CD4-positive, CD25-positive, alpha-beta regulatory T cell (primary cell): ENCODE measurements at places on chromosomes 7 and 10. TPM values are rescaled to one million over a fixed set of nuclear protein-coding genes. Genes with fewer than 3 reads are reported as not detected.

DNA sequence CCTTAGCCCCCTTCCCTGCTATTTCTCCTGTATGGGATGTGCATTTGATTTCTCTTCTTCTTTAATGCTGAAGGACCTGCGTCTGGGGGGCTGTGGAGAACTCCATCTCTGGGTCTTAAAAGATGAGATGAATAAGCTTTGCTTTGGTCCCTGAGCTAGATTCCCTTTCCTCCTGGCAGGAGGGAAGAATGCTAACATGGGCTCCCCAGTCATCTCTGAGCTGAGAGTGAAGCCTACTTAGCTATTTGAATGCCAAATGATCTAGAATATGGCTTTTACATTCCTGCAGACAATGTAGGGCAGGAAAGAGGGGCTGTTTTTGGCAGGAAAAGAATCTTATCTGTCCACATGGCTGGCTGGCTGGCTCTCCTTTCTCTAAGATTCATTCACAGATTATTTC, 62.6 kb upstream of the EFCAB10 start:
- no peak for DNase-seq

- DNase-seq, result no peak
Measured at GRCh38 chr10:18306031-18306430, 165.8 kb downstream of the CACNB2 start.

- no peak for DNase-seq
Measured at GRCh38 chr10:8919280-8919679, 864.8 kb downstream of the GATA3 start.

DNA sequence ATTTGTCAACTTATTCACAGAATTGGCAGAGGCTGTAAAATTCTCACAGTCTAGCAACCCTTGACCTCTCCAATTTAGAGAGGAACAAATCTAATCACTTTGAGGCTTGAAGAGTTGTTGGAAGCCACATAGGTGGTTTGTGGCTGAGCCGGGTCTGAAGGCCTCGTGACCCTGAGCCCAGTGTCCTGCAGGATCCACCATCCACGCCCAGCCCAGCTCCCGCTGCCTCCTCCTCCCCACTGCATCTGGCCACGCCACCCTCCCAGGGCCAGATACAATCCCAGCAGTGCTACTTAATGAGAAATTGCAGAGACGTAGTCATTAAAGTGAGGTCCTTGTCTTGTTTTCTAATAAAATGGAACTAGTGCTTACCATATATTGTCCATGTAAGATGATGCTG, 81.4 kb upstream of the SHH start:
- DNase-seq, result no peak

- DNase-seq, result no peak
Measured at GRCh38 chr10:95404462-95404858, 113.7 kb upstream of the PDLIM1 start.

GRCh38 chr10:93459466-93459865, 22.7 kb downstream of the MYOF start:
- no peak for DNase-seq

GRCh38 chr10:535952-536351, 153.5 kb downstream of the DIP2C start:
- no peak for DNase-seq

DNA sequence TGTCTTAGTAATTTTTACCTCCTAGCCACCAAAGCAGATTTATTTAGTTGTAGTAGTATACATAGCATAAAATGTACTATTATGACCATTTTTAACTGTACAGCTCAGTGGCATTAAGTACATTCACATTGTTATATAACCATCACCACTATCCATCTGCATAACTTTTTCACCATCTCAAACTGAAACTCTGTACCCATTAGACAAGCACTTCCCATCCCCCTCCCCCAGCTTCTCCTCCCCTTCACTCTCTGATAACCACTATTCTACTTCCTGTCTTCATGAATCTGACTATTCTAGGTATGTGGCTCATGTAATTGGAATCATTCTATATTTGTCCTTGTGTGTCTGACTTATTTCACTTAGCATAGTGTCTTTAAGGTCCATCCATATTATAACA, 71.9 kb downstream of the MRPL32 start:
- peak; percentile 73 for DNase-seq

GRCh38 chr10:113285305-113285704, 267.5 kb upstream of the HABP2 start:
- DNase-seq, result no peak

GRCh38 chr10:102670871-102671434, 26.7 kb downstream of the TRIM8 start:
- no peak for DNase-seq

DNA sequence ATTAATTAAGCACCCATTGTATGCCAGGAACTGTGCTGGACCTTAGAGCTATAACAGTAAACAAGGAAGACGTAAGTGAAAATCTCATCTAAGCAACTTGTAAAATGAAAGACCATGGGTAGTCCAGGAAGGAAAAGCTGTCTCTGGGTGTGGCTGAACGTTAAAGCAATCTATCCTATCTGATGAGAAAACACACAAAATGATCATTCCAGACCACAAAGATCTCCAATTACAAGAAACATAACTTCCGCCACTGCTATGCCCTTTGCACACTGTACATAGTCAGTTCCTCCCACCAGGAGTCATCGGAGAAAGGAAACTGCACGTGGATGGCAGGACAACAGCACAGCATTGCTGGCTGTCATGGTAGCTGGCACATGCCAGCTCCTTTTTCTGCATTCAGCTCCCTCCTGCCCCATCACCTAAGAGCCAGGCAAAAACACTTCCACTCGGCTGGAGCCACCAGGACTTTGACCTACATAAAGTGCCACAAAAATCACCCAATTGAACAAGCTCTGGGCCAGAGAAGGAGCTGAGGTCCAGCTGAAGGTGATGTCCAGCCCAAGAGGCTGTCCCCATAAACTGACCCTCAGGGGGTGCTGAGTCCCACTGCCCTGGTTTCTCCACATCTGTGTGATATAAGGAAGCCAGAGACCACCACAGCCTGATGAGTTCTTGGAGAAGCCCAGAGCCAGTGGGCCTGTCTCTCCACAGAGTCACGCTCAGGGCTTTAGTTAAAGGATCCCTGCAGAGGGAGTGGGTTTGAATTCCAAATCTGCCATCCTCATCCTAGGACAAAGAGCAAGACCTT, 56.4 kb downstream of the STEAP1B start:
- DNase-seq, result no peak

DNA sequence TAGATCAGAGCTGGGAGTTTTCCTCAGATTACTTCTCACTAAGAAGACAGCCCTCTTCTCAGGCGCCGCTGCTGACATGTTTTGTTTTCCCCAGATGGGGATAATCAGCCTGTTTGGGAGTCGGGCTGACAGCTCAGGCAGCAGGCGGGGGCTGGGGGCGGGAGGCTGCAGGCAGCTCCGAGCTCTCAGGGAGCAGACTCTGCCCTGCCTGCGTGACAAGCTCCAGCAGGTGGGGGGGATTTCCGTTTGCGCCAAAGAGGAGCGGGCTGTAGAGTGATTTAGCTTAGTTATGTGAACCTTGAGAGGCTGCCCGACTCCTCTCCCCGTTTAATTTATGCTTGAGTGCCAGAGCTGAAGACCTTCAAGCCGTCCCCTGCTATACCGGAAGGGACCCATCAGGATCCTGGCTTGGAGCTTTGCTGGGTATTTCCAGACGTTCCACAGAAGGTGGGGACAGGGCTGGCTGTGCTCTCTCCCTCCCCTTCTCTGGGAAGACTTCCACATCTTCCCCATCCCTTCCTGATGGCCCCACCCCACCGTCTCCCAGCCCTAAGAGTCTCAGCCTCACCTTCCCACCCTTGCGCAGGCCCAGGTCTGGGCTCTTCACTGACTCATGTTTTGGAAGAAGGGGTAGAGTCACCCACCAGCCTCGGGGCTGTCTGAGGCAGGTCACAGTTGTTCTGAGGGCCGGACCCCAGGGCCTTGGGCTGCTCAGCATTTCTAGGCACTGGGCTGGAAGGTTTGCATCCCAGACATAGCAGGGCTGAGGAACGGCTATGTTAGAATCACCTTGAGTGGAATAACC, 24.7 kb upstream of the ADCYAP1R1 start:
- peak; percentile 18 for DNase-seq

GRCh38 chr7:12158334-12159060, 52.6 kb upstream of the TMEM106B start:
- DNase-seq, result no peak

- no peak for DNase-seq
Measured at GRCh38 chr7:37433166-37433565, 15.5 kb downstream of the ELMO1 start.

DNA sequence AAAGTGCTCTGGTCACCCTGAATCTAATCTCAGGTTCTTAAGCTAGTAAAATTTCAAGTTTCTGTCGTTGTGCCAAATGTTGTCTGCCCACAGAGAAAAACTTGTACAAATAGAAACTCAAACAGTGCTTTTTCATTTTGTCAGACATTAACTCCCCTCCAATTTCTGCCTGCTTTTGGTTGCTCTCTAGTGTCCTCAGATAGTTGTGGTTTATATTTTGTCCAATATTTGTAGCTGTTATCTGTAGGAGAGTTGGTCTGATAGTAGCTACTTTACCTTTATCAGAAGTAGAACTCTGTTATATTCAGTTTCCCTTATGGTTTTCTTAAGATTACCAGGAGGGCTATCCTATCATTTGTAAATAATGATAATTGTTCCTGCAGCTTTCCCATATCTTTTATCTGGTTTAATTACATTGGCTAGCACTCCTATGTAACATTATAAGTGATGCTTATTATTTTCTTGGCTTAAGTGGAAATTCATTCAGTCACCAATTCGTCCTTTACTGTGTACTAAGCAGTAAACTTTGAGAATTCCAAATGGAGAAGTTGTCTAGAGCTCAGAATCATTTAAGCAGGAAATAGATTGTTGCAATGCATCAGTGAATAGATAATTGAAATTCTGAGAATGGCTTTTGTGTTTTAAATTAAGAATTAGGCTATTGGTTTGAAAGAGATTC, 91.0 kb downstream of the ANKIB1 start:
- no peak for DNase-seq

GRCh38 chr10:77498210-77498609, 139.4 kb downstream of the KCNMA1 start:
- DNase-seq, result no peak

DNA sequence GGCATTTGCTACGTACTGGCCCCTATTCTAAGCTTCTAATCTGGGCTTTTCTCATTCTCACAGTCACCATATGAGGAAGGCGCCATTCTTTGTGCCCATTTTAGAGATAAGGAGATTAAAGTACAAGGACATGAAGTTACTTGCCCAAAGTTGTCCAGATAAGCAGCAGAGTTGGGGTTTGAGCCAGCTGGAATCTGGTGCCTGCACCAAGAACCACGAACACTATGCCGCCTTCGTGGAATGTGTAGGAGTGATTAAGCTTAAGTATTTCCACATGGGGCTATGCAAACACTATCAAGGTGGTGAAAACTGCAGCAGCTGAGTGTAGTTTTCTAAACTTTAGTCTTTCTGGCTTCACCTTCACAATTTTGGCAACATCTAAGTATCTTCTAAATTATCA, 342.7 kb upstream of the ETV1 start:
- DNase-seq, result no peak

GRCh38 chr7:32025381-32026082, 44.7 kb downstream of the PDE1C start:
- DNase-seq, result no peak

DNA sequence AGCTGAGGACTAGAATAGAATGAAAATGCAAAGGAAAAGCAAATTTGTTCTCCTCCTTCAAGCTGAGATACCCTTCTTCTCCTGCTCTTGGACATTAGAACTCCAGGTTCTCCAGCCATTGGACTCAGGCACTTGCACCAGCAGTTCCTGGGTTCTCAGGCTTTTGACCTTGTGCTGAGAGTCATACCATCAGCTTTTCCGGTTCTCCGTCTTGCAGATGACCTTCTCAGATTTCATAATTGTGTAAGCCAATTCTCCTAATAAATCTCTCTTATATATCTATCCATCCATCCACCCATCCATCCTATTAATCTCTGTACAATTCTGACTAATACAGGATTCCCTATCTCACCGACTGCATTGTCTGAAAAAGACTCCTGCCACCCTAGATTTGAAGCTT, 108.3 kb downstream of the AHR start:
- no peak for DNase-seq

- DNase-seq, result no peak
Measured at GRCh38 chr7:151867912-151868311, 9.0 kb downstream of the PRKAG2 start.

DNA sequence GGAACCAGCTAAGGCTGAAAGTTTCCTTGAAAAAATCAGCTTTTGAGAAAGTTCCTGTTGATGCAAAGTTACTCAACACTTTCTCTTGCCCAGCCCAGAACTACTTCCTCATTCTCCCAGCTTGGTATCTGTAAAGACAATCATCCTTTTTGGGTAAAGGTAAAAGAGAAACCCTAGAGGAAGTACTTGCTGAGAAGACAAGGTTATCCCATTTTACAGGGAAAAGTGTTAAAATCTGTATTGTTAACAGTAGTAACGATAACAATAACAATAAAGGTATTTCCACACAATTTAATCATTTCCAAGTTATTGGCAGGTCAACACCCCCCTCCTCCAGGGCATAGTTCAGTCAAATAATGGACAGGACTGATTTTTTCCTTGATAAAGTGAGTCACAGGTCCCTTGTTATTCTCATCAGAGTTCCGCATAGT, 2.4 kb downstream of the ALOX5 start:
- no peak for DNase-seq

DNA sequence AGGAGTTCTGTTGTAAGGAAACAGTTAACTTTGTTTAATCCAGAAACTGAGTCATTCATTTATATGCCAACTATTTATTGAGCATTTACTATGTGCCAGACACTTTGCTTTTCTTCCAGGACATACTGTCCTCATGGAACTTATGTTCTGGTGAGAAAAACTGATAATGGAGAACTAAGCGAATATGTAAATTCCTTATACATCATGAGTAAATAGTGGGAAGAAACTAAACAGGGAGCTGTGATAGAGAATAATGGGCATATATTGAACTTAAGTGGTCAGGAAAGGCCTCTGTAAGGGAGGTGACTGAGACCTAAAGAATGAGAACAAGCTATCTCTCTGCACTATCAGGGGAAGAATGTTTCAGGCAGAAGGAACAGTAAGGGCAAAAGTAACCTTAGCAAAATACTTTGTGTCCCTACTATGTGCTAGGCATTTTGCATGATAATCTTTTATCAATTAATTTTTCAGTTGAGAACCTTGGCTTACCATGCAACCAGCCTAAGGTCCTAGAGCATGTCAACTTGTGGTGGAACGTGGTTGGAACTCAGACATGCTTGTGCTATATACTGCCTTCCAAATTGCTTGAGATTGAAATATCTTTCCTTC, 45.4 kb downstream of the ST7 start:
- DNase-seq, result no peak

Gene TRDMT1
- 12.2 TPM for total RNA-seq

Gene ARHGEF5
- 10.5 TPM for total RNA-seq

Gene CDK1
- 2.1 TPM for total RNA-seq

Gene LLCFC1
- total RNA-seq, result not detected

Gene NFE2L3
- total RNA-seq, result 10.9 TPM

Gene THSD7A
- 0.02 TPM for total RNA-seq

Gene DNAH11
- total RNA-seq, result not detected

Gene NPSR1
- total RNA-seq, result not detected
